ENCODE measurements at places on chromosomes 13 and 19. TPM values are rescaled to one million over a fixed set of nuclear protein-coding genes. Genes with fewer than 3 reads are reported as not detected.

GRCh38 chr19:16896146-16897028 is 7.6 kb downstream of the F2RL3 start:
- peak overlapping the region; percentile 56 for H3K27ac ChIP-seq
- H3K36me3 ChIP-seq: no peaks in the 10 kb centered on the region
- no peak for DNase-seq
- peak overlapping the region; percentile 97 for H3K4me3 ChIP-seq

DNA sequence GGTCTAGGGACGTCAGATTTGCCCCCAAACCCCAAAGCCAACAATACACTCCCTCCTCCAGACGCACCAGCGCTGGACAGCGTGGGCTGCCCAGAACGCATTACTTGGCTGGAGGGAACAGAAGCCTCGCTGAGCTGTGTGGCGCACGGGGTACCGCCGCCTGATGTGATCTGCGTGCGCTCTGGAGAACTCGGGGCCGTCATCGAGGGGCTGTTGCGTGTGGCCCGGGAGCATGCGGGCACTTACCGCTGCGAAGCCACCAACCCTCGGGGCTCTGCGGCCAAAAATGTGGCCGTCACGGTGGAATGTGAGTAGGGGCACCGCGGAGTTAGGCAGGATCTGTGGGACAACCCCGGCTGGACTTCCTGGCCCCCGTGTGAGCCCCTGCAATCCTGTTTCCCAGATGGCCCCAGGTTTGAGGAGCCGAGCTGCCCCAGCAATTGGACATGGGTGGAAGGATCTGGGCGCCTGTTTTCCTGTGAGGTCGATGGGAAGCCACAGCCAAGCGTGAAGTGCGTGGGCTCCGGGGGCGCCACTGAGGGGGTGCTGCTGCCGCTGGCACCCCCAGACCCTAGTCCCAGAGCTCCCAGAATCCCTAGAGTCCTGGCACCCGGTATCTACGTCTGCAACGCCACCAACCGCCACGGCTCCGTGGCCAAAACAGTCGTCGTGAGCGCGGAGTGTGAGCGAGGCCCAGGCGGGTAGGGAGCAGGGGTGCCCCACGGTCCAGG is 4.0 kb downstream of the ICAM5 start:
- H3K4me3 ChIP-seq: no peak overlapping the region
- no peak for DNase-seq
- H3K4me1 ChIP-seq: peaks cover 35% of the 10 kb centered on the region
- H3K27me3 ChIP-seq: peaks cover 36% of the 10 kb centered on the region
- no peaks in the 10 kb centered on the region for H3K36me3 ChIP-seq
- H3K27ac ChIP-seq: no peak overlapping the region

- no peaks in the 10 kb centered on the region for H3K36me3 ChIP-seq
- H3K4me3 ChIP-seq: no peak overlapping the region
- DNase-seq: no peak
- no peaks in the 10 kb centered on the region for H3K27me3 ChIP-seq
- H3K27ac ChIP-seq: no peak overlapping the region
These were observed 35.2 kb upstream of the SLC7A10 start for GRCh38 chr19:33260628-33261418.

Gene ZNF563
- 3.1 TPM for total RNA-seq

- no peak overlapping the region for H3K4me3 ChIP-seq
- no peaks in the 10 kb centered on the region for H3K36me3 ChIP-seq
- DNase-seq: no peak
- peaks cover 17% of the 10 kb centered on the region for H3K4me1 ChIP-seq
These were observed 82.4 kb downstream of the PIBF1 start for GRCh38 chr13:72864142-72865011.

GRCh38 chr19:4878491-4878968 is 11.1 kb upstream of the PLIN3 start:
- H3K36me3 ChIP-seq: no peaks in the 10 kb centered on the region
- H3K4me1 ChIP-seq: peaks cover 9% of the 10 kb centered on the region
- DNase-seq: no peak
- peak overlapping the region; percentile 63 for H3K4me3 ChIP-seq
- peak overlapping the region; percentile 57 for H3K27ac ChIP-seq

- no peak for DNase-seq
- no peak overlapping the region for H3K27ac ChIP-seq
- no peaks in the 10 kb centered on the region for H3K27me3 ChIP-seq
- H3K4me3 ChIP-seq: no peak overlapping the region
- H3K36me3 ChIP-seq: no peaks in the 10 kb centered on the region
- peaks cover 23% of the 10 kb centered on the region for H3K4me1 ChIP-seq
These were observed 190.1 kb downstream of the FOXO1 start for GRCh38 chr13:40476175-40476958.

DNA sequence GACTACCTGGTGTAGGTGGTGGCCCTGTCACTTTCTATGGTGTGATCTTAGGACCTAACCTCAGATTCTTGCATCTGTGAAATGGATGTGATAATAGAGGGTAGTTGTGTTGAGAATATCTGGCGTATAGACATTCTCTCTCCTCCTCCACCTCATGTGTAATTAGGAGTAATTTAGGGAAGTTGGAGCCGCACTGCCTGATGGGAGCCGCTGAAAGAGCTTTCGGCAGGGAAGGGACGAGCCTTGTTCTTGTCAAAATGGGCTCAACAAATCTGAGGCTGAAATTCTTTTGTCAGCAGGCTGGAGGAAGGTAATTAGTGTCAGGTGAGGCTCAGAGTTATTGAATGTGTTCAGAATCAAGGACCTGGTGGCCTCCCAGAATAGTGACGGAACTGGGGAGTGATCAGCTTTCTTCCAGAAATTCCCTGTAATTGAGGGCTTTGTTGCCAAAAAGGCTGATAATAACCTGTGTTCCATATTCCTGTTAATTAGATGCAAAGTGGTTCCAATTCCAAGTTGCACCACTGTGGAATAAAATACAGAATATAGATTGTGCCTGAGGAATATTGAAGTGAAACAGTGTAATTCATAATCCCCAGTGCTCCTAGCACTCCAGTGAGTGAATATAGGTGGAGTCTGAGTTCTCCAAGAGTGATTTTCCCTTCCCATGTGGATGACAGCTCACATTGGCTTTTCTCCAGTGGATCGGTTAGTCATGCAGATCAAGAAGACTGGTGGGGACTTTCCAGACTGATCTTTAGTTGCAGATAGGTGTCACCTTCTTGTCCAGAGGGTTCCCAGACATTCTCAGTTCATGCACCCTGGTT is 47.5 kb downstream of the SPATA13 start:
- no peak overlapping the region for H3K4me3 ChIP-seq
- no peak overlapping the region for H3K27ac ChIP-seq
- no peaks in the 10 kb centered on the region for H3K27me3 ChIP-seq
- H3K36me3 ChIP-seq: no peaks in the 10 kb centered on the region
- DNase-seq: no peak

- H3K4me3 ChIP-seq: no peak overlapping the region
- H3K36me3 ChIP-seq: no peaks in the 10 kb centered on the region
- no peak overlapping the region for H3K27ac ChIP-seq
- H3K4me1 ChIP-seq: no peaks in the 10 kb centered on the region
- H3K27me3 ChIP-seq: no peaks in the 10 kb centered on the region
These were observed 66.4 kb downstream of the DCT start for GRCh38 chr13:94412870-94413597.
